ENCODE measurements at places on chromosomes 13 and 19.
A peak's percentile ranks its signal among the peaks of the same experiment; 100 is the strongest.

GRCh38 chr19:56211718-56212117, 9.6 kb downstream of the ZSCAN5C start:
- no peak for DNase-seq

- no peak for DNase-seq
Observed at GRCh38 chr13:111638233-111638632, 317.8 kb downstream of the TEX29 start.

DNA sequence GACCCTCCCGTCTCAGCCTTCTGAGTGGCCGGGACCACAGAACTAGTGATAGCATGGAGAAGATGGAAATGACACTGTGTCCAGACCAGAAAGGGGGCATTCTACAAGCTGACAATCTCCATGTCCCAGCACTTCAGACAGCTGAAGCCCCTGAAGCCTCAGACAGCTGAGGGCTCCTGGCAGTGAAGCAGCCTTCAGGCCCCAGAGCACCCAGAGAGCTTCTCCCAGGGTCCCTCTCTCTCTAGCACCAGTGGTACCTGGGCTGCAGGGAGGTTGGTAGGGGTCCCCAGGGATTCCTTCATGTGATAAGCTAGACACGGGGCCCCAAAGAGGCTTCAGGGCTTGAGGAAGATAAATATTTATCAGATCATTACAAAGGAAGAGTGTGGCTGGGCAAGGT, 7.6 kb upstream of the POP4 start:
- DNase-seq = no peak

DNA sequence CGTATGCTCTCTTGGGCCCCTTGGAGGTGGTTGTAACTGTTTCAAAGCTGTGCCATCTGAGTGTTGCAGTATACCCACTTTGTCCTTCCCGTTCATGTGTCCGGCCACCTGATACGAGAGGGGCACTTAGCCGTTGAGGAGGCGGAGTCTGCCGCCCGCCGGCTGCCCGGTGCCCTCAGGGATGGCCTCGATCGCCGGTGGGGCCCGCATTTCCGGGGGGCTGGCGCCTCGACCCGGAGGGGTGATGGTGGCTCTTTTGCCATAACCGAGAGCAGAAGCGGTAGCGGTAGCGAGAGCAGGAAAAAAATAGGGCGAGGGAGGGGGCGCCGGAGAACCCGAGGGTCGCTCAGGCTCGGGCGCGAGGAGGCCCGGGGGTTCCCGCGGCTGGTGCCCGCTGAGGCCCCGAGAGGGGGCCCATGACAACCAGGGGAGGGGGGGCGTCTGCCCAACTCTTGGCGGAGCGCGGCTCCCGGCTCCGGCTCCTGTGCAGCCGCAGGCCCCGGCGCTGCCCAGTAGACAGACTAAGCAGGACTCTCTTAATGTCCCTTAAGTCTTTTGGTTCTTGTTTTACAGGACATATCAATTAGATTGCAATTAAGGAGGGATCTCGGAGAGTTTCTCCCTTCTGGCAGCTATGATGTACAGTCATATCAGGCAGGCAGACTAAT, 342.7 kb upstream of the SGCG start:
- DNase-seq = no peak

GRCh38 chr13:27005556-27005955, 166.1 kb downstream of the USP12 start:
- no peak for DNase-seq

GRCh38 chr19:50198431-50199258, 4.8 kb upstream of the MYH14 start:
- DNase-seq = peak; percentile 42

DNA sequence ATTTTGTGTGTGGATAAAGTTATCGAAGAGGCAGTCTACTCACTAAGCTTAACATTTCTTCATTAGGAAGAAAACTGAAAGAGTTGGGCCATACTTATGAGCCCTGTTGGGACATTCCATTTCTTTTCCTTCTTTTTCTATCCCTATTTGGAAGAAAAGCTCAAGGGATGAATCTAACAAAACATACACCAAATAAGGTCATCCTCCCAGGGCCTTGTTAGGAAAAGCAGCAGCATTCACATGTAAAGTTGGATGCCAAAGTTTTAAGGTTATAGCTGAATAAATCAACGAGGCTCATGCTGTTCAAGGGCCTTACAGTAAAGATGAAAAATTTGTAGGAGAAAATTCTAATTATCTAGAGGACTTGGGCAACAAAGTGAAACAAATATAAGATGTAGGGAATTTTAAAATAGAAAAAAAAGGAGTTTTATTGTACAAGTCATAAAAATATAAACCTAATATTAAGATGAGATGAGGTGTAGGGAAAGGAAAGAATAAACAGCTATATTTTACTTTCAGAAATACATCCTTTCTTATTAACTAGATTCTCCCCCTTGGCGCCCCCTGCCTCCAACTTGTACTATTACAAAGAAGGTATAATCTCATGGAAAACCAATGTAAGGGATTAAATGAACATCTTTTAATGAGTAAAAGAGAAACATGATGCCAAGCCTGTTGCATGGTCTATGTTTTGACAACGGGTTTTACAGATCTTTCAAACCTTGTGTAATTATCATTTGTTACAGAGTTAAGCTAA, 160.4 kb downstream of the PCDH20 start:
- DNase-seq = no peak

DNA sequence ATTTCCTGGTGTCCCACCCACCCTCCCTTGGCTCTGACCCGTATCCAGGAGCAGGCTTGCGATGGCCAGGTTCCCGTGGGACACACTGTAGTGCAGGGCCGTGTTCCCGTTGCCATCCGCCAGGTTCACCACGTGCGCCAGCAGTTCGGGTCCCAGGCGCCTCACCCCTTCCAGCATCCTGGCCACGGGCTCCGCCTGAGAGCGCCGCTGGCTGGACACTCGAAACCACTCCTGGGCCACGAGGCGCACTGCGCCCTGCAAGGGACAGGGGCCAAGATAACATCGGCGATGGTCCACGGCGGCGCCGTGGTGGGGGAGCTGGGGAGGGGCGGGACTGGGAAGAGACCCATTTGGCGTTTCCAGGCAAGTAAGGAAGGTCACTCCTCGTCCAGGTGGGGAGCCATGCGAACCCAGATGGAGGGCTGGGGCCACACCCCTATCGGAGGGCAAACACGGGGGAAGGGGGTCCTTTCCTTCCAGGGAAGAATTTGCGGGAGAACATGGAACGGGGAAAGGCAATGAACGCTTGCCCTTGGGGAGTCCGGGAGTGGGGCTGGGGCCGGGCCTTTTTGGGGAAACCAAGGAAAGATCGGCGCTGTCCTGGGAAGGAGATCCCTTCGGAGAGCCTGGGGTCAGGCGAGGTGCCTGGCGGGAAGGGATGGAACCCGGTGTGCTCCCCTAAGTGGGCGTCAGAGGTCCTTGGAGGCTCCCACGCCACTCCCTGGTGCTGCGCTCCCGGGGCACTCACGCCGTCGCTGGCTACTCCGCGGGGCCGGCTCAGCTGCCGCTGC, 9.9 kb downstream of the KANK3 start:
- peak; percentile 76 for DNase-seq

GRCh38 chr13:71773531-71773930, 93.5 kb downstream of the DACH1 start:
- no peak for DNase-seq

DNA sequence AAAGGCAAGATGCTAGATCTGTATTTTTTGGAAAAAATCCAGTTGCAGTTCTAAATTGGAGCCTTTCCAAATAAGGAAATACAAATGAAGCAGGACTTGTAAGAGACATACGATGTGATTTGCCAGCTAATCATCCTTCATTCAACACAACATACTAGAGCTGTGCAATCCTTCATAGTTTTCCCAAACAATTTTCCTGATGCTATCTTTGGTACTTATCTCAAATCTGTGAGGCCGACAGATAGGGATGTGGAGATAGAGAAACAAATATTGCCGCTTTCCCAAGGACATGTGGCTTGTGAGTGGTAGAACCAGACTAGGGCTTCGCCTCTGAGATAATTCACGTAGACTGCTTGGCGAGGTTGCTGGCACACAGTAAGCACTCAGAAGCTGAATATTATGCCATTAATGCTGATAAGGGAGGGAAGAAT, 176.6 kb downstream of the LMO7 start:
- no peak for DNase-seq

GRCh38 chr13:103698000-103698399, 631.8 kb upstream of the SLC10A2 start:
- DNase-seq = no peak

DNA sequence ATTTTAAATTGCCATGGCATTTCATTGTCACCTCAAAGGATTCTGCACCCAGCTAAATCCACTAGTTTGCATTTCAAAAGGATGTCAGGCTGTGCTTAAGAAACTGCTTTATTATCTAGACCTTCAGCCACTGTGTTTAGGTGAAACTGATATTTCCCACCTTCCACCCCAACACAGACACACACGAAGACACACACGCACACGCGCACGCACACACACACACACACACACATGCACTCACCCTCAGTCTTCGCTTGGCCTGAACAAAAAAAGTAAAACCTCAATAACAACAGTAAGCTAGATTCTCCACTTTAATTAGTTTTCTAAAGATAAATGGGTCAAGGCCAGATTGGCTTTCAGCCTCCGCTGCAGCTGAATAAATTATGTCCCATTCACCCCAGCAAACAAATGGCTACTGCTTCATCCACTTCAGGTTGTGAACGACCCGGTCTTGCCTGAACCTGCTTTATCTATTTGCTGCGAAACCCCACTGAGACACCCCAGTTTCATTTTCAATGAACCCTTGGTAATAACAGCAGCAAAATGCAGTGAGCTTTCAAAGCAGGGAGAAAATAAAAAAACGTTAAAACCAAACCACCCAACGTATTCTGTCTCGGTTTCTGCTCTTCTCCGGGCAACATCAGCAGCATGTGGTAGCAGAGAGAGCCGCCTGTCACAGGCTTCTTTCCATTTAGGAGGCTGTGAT, 166.8 kb downstream of the DCT start:
- DNase-seq = no peak
